A549 treated with dexamethasone at 1 μM for 4 hours (cell line): ENCODE measurements at places on chromosomes 5 and 9. TPM values are rescaled to one million over a fixed set of nuclear protein-coding genes. Genes with fewer than 3 reads are reported as not detected.

DNM1 gene
- 62.4 to 106 TPM (median 95.8 TPM) in 5 replicates for total RNA-seq

GGTA1 gene
- total RNA-seq = not detected in 5 replicates

GEMIN5 gene
- total RNA-seq = 19.0 to 26.6 TPM (median 22.5 TPM) in 5 replicates

CARD6 gene
- 2.3 to 3.2 TPM (median 2.6 TPM) in 5 replicates for total RNA-seq

IDNK gene
- 6.3 to 7.9 TPM (median 7.2 TPM) in 5 replicates for total RNA-seq

ARL14EPL gene
- 0.06 to 0.22 TPM (median 0.15 TPM) in 5 replicates for total RNA-seq

CFAP90 gene
- total RNA-seq = 0.39 to 0.72 TPM (median 0.50 TPM) in 5 replicates

KCTD16 gene
- 0.02 to 0.05 TPM (median 0.03 TPM) in 4 of 5 replicates, not detected in the other for total RNA-seq

PDZD2 gene
- total RNA-seq = 0.36 to 0.65 TPM (median 0.60 TPM) in 5 replicates

PTGR1 gene
- total RNA-seq = 284 to 341 TPM (median 317 TPM) in 5 replicates
